KBM-7 (cell line): ENCODE measurements at places on chromosomes 13 and 19.

- DNase-seq = peak; percentile 36
Measured at GRCh38 chr19:34241513-34242337, 12.6 kb upstream of the GARRE1 start.

DNA sequence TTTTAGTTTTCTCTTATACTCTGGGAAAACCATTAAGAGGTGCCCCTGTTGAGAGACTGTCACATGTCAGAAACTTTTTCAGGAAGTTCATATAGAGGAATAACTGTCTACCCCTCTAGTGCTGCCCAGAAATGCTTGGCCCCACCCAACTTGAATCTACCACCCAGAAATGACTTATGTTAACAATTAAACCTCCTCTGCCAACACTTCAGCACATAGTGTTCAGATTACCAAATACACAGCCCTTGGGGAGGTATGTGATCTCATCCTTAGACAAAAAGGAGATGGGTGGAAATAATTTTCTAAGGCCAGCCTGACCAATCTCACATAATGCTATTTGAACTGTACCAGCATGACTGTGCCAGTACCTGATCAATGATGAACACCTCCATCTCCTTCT, 35.6 kb downstream of the CCDC169 start:
- no peak for DNase-seq

DNA sequence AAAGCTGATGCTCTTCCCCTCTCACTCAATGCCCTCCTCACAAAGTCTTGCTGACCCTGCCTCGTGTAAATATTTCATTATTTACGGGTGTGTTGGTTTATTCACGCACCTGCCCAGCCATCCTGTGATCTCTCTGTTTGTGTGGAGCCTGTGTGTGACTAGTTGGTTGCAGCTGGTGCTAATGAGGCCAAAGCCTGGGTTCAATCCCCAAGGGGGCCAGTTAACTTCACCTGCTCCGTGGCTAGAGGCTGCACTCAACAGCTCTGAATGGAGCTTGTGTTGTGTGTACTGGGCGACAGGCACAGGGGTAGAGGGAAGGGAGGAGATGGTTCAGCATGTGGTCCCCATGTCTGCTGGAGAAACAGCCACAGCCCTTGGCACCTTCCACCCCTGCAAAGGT, 109.5 kb downstream of the DNAJC15 start:
- DNase-seq = no peak

- no peak for DNase-seq
Measured at GRCh38 chr13:50572129-50572528, 271.4 kb downstream of the DLEU7 start.

- no peak for DNase-seq
Measured at GRCh38 chr19:2627319-2627829, 75.1 kb downstream of the GNG7 start.

- DNase-seq = no peak
Measured at GRCh38 chr19:3520166-3521103, 14.3 kb downstream of the FZR1 start.

GRCh38 chr13:74000876-74001275, 133.3 kb downstream of the KLF12 start:
- DNase-seq = no peak

GRCh38 chr19:19911150-19911549, 10.4 kb downstream of the ZNF93 start:
- DNase-seq = no peak

DNA sequence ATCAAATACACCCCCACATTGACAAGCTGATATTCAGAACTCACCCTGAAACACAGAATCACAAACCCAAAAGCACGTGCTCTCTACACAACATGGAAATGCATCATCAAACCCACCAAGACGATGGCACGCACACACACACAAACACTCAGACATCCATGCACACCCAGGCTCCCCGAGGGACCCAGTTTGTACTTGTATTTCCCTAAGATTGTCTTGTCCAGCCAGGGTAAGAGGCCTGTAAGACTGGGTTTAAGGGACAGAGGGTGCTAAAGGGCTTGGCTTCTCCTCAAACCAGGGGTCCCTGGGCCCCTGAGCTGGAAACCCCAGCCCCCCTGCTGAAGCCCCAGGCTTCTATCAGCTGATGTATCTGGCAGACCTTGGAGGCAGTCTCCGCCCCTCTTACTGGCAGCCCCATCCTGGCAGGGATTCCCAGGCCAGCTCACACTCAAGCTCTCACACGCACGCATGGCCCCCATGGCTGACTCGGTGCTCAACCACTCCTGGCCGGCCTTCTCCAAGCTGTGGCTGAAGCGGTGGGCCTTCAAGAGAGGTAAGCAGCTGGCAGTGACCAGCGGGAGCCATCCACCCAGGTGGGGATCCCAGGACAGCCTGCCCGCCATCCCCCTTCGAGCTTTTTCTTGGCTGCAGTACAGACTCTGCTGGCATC, 6.5 kb downstream of the ARHGEF18 start:
- DNase-seq = no peak

DNA sequence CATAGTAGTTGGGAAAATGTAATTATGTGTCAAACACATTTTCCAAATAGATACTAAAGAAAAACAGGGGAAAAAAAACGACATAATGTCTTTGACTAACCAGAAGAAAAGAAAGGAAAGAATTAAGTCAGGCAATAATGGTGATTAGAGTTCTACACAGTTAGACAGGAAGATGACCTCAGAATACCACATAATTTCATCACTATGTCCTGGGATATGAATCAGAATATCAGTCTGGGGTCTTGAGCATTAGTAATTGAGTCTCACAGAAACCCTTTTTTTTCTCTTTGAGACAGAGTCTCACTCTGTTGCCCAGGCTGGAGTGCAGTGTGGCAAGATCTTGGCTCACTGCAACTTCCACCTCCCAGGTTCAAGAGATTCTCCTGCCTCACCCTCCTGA, 503.4 kb downstream of the SLITRK1 start:
- DNase-seq = no peak

DNA sequence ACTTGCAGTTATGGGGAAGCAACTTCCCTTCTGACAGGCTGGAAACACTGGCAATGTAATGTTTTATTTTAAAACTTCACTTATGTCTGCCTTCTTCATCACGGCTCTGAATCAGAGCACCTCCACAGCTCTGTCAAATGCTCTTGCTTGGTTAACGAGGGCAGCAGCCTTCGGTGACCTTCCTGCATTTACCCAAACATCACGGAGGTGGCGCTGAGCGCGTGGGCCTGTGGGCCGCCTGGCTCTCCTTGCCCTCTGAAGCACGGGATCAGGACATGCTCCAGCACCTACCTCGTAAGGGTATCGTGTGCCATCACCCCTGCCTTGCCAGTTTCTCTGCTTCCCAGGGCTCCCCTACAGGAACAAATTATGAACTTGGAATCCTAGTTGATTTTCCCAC, 310.0 kb downstream of the TEX29 start:
- no peak for DNase-seq
